ENCODE measurements at places on chromosomes 2 and 18.

DNA sequence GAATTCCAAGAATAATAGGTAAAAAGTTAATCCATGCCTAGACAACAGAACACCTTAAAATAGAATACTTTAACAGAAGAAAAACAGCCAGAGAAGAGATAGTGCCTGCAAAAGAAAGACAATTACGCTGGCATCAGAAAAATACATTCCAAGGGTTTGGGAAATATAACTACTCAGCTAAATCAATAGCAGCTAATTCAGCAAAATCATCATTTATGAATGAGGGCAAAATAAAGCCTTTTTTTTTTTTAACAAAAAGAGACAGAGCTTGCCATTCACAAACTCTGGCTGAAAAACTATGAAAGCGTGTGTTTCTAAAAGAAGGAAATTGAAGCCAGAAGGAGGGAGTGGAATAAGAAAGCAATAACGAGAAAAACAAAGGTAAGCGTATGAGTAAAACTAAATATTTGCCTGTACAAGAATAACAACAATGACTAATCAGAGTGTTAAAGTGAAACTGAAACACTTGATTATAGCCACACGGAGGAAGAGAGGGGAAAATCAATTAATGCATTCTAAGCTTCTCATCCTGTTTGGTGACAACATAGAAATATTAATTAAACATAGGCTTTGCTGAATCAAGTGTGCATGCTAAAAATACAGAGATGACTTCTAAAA is 90.2 kb downstream of the EHD3 start:
- no peak for DNase-seq

DNA sequence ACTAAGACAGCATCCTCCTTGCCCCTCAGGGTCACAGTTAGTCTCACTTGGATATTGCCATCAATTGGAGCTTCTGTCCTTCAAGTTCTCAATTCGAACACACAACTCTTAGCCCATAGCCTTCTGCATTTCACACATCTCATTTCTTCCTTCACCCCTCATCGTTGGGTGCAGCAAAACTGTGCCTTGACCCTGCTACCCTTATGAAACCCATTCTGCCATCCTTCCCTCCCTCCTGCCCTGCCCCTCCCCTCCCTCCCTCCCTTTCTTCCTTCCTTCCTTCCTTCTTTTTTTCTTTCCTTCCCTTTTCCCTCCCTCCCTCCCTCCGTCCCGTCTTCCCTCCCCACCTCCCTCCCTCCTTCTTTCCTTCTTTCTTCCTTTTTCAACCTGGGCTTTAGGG is 80.7 kb upstream of the CYRIA start:
- no peak for DNase-seq

- no peak for DNase-seq
Observed at GRCh38 chr2:138007431-138007830, 43.2 kb downstream of the HNMT start.

DNA sequence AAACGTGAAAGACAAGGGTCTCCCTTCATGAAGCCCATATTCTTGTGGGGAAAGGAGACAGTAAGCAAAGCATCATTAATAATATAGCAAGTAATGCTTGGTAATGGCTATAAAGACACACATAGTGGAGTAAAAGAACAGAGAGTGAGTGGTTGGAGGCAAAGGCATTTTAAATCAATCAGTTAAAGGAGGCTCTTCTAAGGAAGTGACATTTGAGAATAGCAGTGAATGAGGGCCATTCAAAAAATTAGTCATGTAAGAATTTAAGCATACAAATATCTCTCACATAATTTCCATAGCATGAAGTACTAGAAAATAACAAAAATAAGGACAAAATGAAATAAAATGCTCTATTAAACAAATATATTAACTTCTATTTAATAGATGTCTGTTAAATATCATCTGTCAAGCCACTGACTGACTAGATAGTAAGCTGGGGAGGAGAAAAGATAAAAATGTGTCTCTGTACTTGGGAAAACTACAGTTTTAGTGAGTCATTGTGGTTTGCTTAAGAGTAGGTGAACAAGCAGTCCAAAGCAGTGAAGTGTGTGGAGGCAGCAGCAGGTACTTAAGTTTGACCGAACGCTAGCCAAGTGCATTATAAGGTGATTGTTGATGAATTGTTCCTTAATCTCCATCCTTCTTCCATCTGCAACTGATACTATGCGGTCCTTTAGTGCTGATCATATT is 160.1 kb downstream of the PARD3B start:
- no peak for DNase-seq

GRCh38 chr2:66865161-66865560 is 430.2 kb downstream of the MEIS1 start:
- no peak for DNase-seq

GRCh38 chr18:24869285-24869684 is 408.8 kb downstream of the HRH4 start:
- DNase-seq: no peak

DNA sequence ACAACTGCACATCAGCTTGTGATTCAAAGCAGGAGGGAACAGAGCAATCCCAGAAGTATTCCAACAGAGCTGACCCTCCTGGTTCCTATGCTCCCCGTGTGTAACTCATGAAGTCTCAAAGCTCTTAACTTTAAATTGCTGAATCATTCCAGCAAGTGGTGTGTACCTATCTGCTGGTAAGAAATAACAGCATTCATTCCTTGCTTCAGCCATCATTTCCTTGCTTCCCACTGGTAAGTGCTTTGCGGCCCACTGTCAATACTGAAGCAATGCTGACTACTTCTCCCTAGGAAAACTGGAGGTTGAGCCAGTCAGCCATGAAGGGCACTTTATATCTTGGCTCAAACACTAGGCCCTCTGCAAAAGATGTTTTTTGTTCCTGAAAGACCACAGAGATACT is 222.4 kb downstream of the EXOC6B start:
- DNase-seq: no peak

DNA sequence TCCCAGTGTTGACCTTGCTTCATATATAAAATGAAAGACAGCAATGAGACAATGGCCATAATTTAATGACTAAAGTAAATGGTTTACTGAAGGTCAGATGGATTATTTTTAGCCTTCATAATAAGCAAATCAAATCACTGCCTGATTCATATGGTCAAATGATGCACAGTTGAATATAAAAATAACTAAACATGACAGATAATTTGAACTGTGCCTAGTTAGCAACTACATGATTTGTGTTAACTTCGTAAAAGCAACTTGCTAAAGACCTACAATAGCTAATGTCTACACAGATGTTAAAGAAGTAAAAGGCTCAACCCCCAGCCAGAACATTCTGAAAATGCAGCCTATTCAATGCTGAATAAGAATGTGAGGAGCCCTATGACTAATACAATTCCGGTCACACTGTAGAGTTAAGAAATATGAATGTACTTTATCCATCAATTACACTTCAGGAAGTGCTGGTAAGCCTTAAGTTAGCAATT is 590.8 kb upstream of the CDH2 start:
- DNase-seq: no peak

DNA sequence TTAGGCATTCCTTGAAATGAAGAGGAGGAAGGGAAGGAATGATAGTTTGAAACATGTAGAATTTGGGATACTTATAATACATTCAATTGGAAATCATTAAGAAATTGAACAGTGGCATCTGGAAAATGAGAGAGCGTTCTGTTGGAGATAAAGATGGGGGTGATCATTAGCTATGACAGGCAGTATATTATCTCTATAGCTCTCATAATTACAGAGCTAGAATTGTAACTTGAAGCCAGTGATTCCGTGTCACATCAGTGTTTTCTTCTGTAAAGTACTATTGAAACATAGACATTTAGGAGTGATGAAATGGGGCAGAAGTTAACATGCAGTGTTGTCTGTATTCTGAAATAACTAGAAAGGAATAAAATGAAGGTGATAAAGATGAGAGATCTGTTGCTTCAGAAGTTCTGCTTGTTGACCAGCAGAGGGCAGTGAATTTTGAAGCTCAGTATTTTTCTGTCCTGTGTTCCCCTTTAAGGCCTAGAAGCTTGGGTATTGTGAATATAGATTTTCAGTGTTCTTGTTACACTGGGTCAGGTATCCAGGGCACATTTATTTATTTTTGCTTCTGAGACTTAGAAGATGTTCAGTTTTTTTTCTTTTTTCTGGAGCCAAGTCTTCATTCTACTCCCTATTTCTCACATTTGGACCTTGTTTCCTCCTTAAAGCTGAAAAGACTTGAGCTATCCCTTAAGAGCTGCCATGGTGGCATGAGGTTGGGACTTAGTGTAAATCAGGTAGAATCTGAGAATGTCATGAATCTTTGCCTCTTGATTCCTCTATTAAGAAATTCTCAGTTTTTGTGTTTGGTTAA is 157.4 kb downstream of the TAF4B start:
- no peak for DNase-seq

DNA sequence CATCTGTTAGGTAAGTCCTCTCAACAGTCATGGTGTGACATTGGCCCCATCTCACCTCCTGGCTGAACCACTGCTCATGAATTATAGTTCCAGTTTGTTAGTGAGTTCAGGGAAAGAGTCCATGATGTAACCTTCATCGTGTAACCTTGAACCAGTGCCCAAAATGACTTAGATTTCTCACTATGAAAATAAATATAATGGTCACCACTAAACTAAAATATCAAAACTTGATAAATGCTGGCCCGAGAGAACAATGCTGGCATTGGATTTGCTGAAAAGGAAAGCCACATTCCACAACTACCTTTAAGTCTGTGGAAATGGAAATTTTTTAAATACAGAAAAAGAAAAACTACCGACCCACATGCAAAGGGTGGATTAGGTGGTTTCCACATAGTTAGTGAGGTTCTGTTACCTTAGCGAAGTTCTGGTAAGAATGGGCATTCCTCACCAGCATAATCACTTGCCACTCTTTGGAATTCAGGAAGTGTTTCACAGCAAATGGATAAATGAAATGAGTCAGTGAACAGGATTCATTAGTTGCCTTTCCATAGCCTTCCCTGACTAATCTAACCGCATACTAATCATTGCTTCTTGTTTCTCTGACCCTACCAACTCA is 133.9 kb upstream of the CTAGE1 start:
- DNase-seq: no peak

- DNase-seq: no peak
Observed at GRCh38 chr2:237222601-237223041, 136.9 kb downstream of the COPS8 start.

- peak; percentile 68 for DNase-seq
Observed at GRCh38 chr2:227460070-227460485, 11.9 kb upstream of the AGFG1 start.

DNA sequence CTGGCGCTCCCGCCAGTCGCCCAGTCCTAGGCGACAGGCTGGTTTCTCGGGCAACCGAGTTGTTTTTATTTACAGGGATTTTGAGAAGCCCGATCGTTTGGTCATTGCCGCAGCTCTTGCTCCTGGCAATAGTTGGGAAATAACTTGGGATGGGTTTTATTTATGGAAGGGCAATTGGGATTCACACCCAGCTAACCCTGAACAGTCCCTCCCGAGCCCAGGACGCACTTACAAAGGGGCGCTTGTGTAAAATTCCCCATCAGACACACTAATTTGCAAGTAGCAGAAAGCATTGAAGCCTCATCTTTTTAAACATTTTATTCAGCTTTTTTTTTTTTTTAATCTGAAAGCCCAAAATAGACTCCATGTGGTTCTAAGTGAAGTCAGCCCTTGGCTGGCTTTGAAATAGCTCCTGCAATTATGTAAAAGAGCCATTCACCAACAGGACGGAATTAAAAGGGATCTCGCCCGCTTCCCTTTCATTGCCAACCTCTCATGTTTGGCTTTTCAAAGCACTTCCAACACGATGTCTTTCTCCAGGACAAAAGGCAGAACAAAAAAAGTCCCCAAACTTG is 3.6 kb upstream of the GBX2 start:
- no peak for DNase-seq

DNA sequence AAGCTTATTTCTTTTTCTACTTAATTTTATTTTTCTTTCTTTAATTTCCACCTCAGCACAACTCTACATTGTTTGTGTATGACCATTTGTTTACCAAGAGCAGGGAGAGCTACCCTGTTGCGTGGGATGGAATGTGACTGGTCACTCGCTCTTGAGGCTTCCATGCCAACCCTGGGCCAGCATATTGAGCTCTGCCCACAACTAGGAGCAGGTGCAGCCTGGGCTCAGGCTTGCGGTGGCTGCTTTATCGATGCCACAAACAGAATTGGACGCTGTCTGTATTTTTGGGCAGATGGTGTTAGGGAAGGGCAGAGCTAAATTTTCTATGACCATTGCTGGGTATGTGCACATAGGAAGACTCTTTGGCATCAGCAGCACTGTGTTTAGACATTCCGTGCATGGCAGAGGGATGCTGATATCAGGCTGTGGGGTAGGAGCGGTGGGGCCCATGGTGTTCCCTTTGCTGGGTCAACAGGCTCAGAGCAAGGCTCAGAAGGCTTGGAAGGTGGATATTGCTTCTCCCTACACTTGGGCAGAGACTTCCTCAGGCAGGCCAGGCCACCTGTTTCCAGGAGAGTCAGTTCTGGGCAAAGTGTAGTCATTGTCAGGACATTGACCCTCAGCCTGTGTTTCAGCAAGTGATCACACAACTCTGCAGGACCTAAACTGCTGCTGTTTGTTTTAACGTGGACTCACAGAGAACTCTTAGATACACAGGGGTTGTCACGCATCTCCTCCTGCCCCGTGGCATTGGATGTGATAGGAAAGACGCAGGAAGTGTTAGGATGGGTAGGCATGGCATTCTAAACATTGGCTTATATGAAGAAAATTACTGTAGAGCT is 40.2 kb downstream of the TMEM182 start:
- DNase-seq: no peak

GRCh38 chr2:108853421-108853820 is 66.8 kb downstream of the CCDC138 start:
- no peak for DNase-seq

DNA sequence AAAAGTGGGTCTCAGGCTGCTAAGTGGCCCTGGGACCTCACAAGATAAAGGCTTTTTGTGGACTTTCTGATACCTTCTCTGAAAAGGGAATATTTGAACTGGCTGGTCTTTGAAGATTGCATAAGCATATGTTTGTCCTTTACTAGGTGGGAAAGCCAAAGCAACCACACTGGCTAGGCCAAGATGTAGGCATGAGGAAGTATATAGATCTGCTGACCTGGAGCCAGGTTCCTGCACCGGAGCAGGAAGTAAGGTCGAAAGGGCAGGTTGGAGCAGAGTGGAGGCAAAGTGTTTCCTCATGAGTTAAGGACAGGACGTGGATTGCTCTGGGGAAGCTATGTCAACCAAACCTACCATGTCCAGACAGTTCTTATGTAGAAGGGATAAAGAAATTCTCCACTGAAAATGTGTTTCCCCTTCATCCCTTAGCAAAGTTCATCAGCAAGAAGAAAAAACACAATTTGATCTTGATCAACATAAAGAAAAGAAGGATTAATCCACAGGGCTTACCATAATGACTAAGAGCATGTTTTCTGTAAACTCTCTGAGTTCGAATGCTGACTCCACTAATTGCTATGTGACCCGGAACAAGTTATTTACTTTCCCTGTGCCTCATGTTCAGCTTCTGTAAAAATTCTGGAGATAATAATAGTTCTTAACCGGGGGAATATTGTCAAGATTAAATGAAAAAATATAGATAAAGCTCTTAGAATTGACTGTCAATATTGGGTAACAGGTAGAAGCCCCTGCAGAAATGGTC is 156.1 kb upstream of the SRD5A2 start:
- no peak for DNase-seq

GRCh38 chr2:240965905-240966456 is 32.4 kb upstream of the SNED1 start:
- DNase-seq: no peak

All from activated CD4-positive, alpha-beta T cell treated with anti-CD3 and anti-CD28 coated beads for 4 hours (primary cell).